Inflammatory macrophage (primary cell): ENCODE measurements at places on chromosomes 2 and 18.
A peak's percentile ranks its signal among the peaks of the same experiment; 100 is the strongest.

DNA sequence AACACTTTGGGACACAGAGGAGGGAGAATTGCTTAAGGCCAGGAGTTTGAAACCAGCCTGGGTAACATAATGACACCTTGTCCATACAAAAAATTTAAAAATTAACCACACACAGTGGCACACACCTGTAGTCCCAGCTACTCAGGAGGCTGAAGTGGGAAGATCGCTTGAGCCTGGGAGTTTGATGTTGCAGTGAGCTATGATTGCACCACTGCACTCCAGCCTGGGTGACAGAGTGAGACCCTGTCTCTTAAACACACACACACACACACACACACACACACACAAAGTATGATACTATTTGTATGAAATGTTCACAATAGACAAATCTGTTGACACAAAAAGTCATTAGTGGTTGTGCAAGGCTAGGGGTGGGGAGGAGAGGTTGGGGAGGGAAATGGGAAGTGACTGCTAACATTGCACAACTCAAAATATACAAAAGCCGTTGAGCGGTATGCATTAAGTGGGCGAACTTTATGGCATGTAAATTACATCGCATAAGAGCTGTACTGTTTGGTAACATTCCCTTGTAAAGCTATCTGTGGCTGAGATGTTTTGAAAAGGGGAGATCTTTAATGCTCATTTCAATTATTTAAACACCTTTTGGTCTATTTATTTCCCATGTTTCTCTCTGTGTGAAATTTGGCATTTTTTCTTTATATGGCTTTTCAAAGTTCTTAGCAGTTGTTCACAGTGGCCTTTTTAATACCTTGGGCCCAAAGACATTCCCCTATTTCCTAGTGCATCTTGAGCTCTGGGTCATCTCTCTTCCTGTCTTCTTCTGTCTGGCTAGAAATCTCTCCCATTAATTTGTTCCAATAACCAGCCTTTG is 58.9 kb upstream of the ZNF516 start:
- DNase-seq, result peak; percentile 96

- no peak for DNase-seq
Measured at GRCh38 chr2:63874204-63875130, 32.8 kb downstream of the UGP2 start.

GRCh38 chr2:120109186-120110061 is 96.5 kb downstream of the EPB41L5 start:
- peak; percentile 76 for DNase-seq

DNA sequence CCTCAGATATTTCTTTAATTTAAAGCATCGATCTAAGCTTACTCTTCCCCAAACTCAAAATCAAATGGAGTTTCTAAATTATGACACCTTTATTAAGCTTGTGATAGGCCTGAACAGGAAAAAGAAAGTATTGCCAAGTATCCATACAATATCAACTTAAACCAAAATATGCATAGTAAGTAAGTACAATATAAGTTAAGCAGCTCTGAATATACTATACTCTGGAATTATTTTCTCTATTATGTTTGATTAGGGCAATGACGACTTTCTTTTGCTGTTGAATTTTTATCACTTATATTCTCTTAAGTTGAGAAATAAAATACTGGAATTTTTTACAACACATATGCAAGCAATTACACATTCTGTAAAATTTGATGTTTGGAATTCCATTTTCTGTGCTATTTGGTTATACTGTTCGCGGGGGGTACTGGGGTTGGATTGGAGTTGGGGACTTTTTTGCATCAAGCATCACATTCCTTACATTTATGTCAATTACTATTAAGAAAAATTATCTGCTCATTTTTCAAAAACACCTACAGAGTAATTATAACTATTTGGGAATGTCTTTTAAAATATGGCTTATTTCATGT is 2.2 kb downstream of the COL5A2 start:
- no peak for DNase-seq

GRCh38 chr2:180360283-180360618 is 353.2 kb upstream of the CWC22 start:
- DNase-seq, result no peak

GRCh38 chr2:239245872-239246721 is 154.7 kb downstream of the HDAC4 start:
- no peak for DNase-seq
